CD8-positive, alpha-beta memory T cell (primary cell): ENCODE measurements at places on chromosomes 1 and 21. TPM values are rescaled to one million over a fixed set of nuclear protein-coding genes. Genes with fewer than 3 reads are reported as not detected.

Gene HMGCS2
- polyA plus RNA-seq, result not detected

Gene PEX19
- polyA plus RNA-seq, result 47.7 TPM

Gene AMY1B
- not detected for polyA plus RNA-seq

Gene SLC45A3
- not detected for polyA plus RNA-seq

Gene CELA2A
- polyA plus RNA-seq, result not detected

Gene CD1D
- not detected for polyA plus RNA-seq

Gene BOLA1
- polyA plus RNA-seq, result 31.6 TPM

Gene DDR2
- polyA plus RNA-seq, result 0.09 TPM

Gene LCE3D
- not detected for polyA plus RNA-seq

Gene FASLG
- polyA plus RNA-seq, result 10.6 TPM

Gene UBE2U
- not detected for polyA plus RNA-seq

Gene CR2
- polyA plus RNA-seq, result 2.2 TPM

Gene PROK1
- not detected for polyA plus RNA-seq

Gene CFHR5
- not detected for polyA plus RNA-seq

Gene PCBP3
- polyA plus RNA-seq, result 0.38 TPM

Gene BSND
- not detected for polyA plus RNA-seq

Gene OR6N2
- not detected for polyA plus RNA-seq

Gene DISP3
- 0.46 TPM for polyA plus RNA-seq

Gene GNG4
- not detected for polyA plus RNA-seq

Gene RHCE
- polyA plus RNA-seq, result 0.18 TPM

Gene S100A10
- 1,167 TPM for polyA plus RNA-seq

Gene BMP8B
- 0.14 TPM for polyA plus RNA-seq
